ENCODE measurements at places on chromosomes 7 and 10.

DNA sequence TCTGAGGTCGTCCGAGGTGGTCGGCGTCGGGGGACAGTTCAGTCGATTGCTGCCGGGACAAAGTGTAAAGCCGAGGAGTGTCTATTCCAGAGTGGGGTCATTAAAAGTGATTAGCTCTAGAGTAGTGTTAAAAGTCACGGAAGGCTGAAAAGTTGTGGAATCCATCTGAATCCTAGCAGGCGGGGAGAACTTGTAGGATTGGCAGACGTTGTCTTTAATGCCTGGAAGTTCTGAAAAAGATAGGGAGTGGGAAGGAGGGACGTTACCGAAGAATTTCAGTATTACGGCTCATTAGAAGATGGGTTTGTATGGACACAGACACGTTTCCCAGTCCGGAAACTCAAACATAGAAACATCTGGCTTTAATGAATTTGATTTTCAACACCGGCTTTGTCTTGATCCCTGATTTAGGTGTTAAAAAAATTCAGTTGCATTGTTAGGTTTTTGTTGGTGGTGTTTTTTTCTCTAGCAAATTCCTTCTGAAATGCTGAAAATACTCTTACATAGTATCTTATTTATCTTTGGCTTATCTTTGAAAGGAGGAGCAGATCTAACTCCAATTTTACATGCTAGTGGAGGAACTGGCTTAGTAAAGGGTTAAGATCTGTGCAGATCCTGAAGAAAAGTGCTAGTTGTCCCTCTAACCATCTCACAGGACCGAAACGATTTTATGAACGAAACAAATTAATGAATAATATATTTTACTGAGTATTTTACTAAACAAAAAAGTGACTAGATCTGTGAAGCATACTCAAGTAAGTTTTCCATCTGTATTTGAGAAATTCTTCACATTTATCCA lies 900 bp downstream of the MKLN1 start:
- no peak for DNase-seq

- no peak for DNase-seq
Measured at GRCh38 chr7:111682588-111683340, 120.5 kb upstream of the IMMP2L start.

GRCh38 chr10:28925121-28925663 lies 247.9 kb downstream of the BAMBI start:
- DNase-seq: no peak

DNA sequence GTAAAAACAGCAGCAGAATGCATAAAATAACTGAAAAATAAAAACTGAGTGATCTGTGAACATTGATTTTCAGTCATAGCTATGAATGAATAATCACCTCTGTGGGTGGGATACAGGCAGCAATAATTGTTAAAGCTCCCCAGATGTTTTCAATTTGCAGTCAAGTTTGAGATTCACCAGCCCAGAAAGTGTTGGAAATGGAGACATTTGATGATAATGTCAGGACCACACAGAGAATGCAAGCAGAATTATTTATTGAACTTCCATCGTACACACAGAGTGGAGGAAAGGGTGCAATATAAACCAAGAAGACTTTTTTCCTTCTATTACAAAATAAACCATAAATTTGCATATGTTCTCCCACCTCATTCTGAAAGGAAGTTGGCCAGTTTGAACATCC lies 601.7 kb downstream of the ANKRD7 start:
- no peak for DNase-seq

DNA sequence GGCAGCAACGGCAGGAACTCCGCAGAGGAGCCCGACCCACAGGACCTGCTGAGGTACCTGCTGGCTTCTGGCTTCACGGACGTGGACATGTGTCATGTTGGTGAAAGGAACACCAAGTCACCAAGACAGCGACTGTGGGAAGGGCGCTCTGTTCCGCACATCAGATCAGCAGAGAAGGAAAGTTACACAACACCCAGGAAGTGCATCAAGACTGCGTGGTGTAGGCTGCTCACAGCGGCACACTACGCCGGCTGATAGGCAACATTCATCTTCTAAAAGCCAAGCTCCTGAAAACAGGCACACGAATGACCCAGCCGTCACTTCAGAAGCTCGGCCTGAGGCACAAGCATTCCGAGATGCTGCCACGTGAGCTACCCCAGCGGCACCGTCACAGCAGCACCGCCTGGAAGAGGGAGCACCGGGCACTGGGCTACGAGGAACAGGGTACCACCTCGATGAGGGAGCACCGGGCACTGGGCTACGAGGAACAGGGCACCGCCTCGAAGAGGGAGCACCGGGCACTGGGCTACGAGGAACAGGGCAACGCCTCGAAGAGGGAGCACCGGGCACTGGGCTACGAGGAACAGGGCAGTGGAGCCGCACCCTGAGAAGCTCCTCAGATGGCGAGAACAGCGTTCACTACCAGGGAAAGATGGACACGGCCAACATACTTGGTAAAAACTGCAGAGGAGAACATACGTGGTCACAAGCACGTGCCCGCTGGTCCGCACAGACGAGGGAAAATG lies 86.7 kb downstream of the MAD1L1 start:
- no peak for DNase-seq

GRCh38 chr7:152025937-152026890 lies 740 bp downstream of the GALNT11 start:
- DNase-seq: no peak

GRCh38 chr10:70169649-70170364 lies 507 bp downstream of the SAR1A start:
- DNase-seq: no peak

DNA sequence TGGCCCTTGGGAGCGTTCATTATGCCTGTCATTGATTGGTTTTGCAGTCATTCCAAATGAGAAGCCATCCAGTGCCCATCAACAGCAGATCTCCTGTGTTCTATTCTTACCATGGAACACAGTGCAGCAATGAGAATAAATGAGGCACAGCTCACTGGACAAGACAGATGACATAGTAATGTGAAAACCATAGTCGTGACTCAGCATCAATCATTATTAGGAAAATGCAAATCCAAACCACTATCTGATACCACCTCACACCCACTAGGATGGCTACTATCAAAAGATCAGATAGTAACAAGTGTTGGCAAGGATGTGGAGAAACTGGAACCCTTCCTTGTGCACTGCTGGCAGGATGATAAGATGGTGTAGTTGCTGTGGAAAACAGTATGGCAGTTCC lies 144.7 kb downstream of the ARHGAP22 start:
- DNase-seq: no peak

DNA sequence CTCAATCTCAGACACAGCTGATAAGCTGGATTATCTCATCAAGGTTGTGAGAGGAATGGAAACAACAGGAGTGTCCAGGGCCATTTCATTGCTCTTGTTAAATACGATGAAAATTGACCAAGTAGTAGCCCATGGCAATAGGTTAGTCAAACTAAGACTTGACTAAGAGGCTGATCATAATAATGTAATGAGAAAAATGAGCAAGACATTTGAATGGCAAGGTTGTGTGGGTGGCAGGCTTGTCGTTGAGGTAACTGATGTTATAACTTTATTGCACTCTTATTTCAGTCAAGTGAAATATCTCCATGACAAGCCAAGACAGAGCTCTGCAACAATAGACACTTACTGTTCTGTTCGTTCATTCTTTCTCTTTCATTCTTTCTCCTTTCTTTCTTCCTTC lies 532.0 kb downstream of the GATA3 start:
- no peak for DNase-seq

DNA sequence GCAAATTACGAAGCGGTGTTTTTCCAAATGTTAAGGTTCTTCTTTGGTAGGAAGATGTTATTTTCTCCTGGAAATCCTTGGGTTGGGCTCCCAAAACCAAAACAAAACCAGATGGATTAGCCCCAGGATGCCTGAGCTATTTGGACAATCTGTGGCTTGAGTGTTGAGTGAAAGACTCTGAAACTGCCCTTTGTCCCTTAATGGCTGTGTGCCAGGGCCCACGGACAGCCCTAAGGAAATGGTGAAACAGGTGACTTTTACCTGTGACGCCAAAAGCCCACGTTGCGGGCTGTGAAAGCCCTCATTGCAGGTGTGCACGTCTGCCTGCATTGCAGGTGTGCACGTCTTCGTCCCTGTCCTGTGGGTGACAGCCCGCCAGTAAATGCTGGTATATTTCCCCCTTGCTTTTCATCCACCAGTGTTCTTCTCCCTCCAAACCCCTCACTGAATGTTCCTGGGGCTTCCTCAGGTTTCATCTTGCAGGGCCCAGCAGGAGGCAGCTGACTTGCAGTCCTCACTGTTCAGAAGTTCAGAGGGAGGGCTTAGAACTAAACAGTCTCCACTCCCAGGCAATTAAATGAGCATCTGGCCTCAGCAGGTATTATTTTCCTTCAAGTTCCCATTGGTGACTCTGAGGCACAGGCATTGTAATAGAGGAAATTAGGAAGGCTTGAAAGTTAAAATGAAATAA lies 10.7 kb downstream of the PFKP start:
- no peak for DNase-seq

DNA sequence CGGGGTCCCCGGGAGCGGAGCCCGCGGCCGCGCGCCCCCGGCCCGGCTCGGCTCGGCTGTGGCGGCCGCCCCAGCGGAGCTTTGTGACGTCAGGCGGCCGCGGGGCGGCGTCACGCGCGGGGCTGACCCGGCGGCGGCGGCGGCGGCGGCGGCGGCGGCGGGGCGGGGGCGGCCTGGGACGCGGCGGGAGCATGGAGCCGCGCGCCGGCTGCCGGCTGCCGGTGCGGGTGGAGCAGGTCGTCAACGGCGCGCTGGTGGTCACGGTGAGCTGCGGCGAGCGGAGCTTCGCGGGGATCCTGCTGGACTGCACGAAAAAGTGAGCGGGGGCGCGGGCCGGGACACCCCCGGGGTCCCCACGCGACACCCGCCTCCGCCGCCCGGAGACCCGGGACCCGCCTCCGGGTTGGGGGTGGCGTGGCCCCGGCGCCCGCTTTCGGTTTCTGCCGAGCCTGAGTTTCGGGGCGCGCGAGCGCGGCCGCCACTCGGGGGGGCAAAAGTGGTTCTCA lies at the start of gene PWWP2B:
TSS of gene PWWP2B (plus strand) at position 165 of the 506 bp plus-strand sequence. CDS start at position 192, 27 bp downstream.
- no peak for DNase-seq

All from LNCaP clone FGC (cell line).